ENCODE measurements at places on chromosomes 7 and 10. TPM values are rescaled to one million over a fixed set of nuclear protein-coding genes. Genes with fewer than 3 reads are reported as not detected.

GRCh38 chr10:12822126-12822892 lies 179.2 kb downstream of the CCDC3 start:
- no peak for DNase-seq

GRCh38 chr10:88433565-88434186 lies 149.4 kb downstream of the RNLS start:
- no peak for DNase-seq

- no peak for DNase-seq
Measured at GRCh38 chr7:18570441-18570840, 74.9 kb downstream of the HDAC9 start.

DNA sequence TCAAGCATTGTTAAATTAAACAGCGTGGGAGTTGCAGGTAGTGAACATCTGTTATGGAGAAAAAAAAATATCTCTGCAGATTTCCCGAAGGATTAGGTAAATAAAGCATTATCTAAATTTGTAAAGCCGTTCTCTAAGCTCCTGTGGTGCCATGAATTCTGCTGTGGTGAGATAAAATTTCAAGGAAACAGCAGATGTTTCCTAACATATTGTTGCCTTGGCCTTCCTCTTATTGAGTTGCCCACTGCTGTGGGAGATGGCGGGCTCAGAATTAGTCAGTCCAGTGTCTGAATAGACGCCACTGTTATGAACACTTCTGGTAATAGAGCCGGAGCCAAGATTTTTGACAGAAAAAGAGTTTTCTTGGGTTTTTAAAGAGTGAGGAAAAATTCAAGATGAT lies 82.6 kb upstream of the ELMO1 start:
- no peak for DNase-seq

DNA sequence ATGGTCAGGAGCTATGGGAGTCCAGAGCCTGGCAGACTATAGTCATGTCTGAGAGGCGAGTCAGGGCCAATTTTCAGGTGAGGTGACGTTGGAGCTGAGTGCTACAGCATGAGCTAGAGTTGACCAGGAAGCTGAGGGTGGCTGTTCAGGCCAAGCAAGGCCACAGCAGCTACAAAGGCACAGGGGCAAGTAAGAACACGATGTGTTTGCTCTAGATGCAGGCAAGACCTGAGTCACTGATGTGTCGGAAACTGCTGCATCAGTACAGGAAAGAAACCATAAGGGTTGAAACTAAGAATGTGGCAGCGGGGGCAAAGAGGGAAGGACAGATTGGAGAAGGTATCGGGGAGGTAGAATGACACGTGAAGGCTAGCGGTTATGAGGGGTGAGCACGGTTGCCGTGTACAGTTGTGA lies 11.8 kb upstream of the RRP12 start:
- no peak for DNase-seq

- DNase-seq: no peak
Measured at GRCh38 chr10:84352251-84352842, 24.0 kb downstream of the CCSER2 start.

DNA sequence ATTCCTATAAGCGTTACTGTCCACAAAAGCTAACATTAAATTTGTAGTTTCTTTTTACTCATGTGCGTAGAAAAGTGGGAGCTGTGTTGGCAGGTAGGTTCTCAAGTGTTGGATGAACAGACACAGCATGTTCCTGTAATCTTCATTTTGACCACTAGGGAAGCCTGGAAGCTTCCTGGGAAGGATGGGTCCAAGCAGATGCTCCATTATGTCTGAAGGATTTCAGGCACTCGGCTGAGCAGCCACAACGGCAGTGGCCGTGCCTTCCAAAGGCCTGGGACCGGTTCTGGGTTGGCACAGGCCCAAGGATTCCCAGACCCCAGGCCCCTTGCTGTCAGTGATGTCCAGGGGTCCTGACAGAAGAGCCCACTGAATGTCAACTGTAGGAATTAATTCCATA lies 386.3 kb downstream of the TNS3 start:
- no peak for DNase-seq

- no peak for DNase-seq
Measured at GRCh38 chr7:128591705-128592104, 80.4 kb upstream of the GARIN1A start.

- DNase-seq: no peak
Measured at GRCh38 chr10:107473225-107473624, 308.7 kb upstream of the SORCS1 start.

DNA sequence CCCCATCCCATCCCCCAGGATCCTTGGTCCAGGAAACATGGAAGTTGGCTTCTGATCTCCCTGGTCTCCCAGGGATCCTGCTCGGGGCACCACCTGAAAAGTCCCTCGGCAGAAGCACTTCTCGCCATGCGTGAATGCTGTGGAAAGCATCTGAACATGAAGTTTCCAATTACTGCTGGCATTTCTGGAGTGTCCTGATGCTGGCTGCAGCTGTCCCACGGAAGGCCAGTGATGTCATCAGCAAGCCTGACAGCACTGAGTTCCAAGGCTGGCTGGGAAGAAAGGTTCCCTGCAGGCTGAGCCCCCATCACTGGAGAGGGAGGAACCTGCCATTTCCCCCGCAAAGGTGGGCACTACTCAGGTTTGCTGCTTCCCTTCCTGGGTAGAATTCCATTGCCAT lies 71.4 kb downstream of the KCNMA1 start:
- DNase-seq: peak; percentile 71

GRCh38 chr7:154650275-154650674 lies 352.6 kb downstream of the PAXIP1 start:
- no peak for DNase-seq

DNA sequence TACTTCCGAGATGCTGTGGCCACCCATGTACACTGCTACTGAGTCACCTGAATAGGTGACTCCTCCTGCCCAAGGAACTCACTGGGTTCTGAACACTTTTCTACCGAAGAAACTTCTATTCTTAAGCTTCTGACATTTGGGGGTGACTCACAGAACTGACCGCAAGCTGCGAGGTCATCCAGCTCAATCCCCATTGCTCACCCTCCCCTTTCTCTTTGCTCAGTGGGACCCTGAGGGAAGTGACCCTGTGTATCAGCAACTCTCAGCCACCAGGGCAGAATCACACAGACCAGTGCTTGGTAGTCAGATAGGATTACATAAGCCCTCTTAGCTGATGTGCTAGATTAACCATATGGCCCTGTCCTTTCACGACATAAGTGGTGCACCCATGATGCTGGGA lies 46.3 kb downstream of the INSYN2A start:
- no peak for DNase-seq

DNA sequence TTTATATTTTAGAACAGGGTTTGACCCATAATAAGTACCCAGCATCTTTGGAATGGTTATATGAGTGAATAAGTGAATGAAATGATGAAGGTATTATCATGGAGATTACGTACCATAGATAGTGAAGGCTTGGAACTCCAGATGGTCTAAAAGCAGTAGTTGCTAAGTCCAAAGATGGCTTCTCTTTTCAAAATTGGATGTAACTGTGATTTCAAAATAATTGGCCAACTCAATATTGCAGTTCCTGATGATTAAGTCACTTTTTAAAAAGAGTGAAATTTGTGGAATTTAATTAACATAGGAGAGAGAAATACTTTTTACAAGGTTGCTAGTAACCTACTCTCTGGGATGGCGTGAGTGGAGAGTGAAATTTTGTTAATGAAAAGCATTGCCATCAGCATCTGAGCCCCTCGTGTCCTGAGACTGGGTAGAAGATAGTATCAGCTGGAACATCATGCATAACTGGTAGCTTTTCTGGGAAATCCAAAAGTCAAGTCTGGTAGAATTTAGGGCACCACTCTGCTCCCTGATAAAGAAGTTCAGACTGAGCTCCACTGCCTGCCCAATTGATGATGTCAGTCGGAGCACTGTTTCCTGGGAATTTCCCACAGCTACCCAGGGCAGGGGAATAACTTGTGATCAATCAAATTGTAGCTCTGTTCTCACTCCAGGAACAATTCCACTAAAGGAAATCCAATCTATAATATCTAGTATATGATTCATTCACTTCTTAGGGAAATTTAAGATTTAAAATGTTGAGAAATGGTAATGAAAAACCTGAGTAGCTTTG lies 3.2 kb downstream of the GPR141 start:
- no peak for DNase-seq

- peak; percentile 80 for DNase-seq
Measured at GRCh38 chr10:60914690-60915141, 29.3 kb downstream of the RHOBTB1 start.

GRCh38 chr7:129824291-129825208 lies 128.2 kb downstream of the UBE2H start:
- no peak for DNase-seq

DNA sequence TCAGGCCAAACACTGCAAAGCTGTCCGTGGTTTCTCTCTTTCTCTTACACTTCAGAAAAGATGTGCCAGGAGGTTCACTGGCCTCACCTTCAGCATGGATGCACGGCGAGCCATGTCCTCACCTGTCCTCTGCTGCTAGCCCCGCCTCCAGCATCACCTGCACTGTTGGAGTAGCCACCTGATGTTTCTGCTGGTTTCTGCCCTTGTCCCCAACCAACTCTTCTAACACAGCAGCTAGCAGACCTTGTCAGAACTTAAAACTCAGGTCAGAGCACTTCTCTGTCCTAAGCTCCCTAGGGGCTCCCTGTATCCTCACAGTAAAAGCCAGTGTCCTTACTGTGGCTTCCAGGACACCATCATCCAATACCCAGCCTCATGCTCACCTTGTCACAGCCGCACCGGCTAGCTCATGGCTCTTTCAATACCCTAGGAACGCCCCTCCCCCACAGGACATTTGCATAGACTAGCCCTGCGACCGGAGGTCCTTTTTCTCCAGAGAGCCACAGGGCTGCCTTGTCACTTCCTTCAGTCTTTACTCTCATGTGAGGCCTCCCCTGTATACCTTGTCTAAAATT lies 15.2 kb downstream of the PALD1 start:
- no peak for DNase-seq

Gene HGF
- 7.9 TPM for polyA plus RNA-seq

Gene LYZL1
- polyA plus RNA-seq: not detected

Gene IGF2BP3
- polyA plus RNA-seq: 35.9 TPM

Gene LIPM
- polyA plus RNA-seq: not detected

Gene PPP1R3C
- 192 TPM for polyA plus RNA-seq

Gene ASB15
- polyA plus RNA-seq: 4.2 TPM

All from muscle of back (tissue), 13 donors.